GM19239 (cell line): ENCODE measurements at places on chromosomes 16 and 17.

DNA sequence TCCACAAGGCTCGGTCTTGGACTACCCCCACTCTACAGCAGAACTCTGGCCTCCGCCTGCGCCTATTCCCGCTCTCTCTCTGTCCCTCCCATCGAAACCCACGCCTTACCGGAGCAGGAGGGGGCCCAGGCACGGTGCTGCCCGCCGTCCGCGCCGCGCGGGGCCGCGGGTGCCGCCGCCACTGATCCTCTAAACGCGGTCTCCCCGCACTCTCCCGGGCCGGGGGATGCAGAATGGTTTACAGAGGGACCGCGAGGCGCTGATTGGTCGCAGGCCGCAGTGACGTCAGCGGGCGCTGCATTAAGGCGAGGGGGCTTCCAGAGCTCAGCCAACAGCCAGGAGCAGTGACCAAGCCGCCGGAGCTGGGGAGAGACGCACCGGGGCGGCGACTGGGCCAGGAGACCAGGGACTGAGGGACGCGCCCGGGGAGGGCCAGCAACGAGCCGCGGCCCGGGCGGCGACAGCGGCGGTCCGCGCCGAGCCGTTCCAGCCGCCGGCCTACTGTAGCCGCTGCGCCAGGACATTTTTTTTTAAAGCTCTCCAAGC, 747 bp upstream of the LHX1 start:
- DNase-seq = no peak

GRCh38 chr17:81884968-81885367, 6.4 kb downstream of the ALYREF start:
- DNase-seq = no peak

DNA sequence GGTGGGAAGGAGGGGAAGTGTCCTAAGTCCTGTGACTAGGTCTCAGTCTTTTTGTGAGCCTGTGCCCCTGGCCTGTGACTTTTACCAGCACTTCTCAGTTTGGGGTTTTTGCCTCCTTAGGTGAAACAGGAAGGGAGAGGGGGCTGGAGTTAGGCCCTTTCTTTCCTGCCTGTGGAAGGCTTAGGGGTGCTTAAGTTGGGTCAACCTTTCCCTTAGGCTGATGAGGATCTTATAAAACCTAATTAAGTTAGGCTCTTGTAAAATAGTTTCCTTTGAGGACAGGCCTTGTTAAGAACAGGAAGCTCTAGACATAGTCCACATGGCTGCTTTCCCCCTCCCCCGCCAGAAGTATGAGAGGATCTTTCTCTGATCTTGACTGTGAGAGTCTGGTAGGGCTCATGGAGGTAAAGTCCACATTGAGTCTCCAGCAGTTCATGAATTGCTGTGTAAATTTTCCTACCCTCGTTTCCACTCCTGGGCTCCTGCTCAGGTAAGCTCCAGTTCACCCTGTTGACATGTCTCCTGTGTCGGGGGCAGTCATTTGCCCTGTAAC, 17.0 kb upstream of the DNASE1 start:
- DNase-seq = no peak

- DNase-seq = no peak
These were observed 174.6 kb downstream of the TOX3 start for GRCh38 chr16:52372313-52372712.
